ENCODE measurements at places on chromosomes 11 and 22.

GRCh38 chr11:6583584-6583983 is 19.8 kb downstream of the RRP8 start:
- no peak for DNase-seq

DNA sequence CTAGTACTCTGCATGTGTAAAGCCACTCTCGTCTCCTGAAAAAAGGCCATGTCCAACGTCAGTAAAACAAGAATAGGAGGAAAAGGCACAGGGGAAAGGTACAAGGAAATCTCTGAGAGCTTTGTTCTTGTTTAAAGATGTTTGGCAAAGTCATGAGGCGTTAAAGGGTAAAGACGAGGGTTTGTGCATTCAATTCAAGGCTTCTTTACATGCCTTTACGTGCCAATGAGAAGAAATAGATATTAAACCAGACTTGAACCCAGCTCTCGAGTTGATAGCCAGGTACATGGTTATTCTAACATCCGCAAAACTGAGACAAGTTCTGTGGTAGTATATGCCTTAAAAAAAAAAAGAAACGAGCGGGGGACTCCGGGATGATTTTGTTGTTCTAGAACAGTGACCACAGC is 704 bp upstream of the CFL1 start:
- DNase-seq, result no peak

DNA sequence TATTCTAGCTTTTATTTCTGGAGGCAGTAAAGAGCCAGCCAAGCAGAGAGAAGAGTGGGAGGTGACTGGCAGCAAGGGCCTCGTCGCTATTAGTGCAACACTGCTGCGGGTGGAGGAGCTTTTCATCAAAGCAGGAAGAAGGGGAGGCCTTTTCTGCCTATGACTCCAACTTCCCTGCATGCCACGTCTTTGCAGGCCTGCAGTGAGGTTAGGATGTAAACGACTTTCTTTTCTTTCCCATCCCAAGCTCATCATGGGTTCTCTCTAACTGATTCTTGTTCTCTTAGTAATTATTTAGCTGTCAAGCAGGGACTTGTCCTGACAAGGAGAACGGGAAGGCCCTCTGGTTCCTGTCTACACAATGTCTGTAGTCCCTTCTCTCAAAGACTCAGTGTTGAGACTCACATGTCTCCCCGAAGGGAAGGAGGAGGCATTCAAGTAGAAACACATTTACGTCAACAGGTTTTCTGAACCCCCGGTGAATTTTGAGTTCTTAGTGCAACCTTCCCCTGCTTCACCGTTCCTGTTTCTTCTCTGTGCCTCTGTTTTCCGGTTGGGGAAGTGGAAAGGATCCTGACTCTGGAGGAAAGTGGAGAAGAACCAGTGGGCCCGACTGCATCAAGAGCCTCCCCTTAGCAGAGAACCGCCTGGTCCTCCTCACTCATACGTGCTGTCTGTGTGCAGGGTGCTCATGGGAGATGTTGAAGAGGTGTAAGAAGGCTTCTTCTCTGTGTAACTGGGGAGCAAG is 56.9 kb downstream of the PACS1 start:
- DNase-seq, result peak; percentile 52

DNA sequence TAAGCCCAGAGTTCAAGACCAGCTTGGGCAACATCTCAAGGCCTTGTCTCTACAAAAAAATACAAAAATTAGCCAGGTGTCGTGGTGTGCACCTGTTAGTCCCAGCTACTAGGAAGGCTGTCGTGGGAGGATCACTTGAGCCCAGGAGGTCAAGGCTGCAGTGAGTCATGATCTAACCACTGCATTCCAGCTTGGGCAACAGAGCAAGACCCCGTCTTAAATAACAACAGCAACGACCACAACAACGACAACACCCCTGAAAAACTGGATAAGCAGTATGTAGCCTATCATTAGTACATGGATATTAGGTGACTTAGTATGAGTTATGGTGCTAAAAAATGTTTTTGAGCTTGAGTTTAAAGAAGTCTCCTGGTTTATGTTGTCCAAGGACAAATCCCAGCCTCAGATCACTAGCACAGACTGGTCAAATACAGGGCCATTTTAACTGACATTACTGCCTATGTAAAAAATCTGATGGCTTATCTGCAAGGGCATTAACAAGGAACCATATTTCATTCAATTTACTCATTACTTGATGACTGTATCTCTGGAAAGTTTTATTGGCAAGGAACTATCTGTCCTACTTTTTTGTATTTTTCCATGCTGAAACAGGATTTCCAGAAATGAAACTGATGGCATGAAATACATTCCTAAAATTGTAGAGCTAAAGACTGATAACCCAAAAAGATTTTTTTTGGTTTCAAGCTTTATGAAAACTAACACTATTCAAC is 23.4 kb downstream of the C2CD3 start:
- no peak for DNase-seq

- DNase-seq, result no peak
These were observed 93.2 kb upstream of the SYT13 start for GRCh38 chr11:45379162-45379863.

DNA sequence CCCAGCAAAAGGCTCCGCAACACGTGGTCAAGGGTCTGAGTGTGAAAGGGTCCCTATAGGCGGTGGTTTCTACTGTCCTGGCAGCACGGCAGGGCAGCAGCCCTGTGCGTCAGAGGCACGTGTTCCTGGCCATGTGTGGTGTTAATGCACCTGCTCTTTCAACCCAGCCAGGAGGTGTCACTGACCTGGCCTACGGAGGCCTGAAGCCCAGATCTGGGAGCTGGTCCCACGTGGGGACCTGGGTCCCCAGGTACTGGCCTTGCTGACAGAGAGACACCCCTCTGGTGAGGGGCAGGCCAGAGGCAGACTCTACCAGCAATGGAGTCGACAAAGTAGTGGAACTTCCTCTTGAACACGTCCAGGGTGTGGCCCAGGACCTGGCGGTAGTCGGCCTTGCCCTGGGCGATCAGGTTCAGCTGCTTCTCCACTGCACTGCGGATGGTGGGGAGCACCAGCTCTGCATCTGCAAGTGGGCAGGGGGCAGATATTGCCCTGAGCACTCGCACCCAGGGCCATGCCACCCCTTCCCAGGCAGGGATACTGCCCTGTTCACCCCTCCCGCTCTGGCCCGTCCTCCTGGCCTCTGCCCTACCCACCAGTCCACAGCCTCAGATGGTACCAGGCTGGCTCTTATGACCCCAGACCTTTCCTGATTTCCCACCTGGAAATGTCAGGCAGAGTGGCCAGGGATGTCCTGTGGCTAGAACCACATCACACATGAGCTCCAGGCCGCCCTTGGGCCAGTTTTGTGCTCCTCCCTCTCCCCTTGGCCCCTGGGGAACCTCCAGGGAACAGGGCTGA is 6.8 kb upstream of the PPM1F start:
- DNase-seq, result no peak

DNA sequence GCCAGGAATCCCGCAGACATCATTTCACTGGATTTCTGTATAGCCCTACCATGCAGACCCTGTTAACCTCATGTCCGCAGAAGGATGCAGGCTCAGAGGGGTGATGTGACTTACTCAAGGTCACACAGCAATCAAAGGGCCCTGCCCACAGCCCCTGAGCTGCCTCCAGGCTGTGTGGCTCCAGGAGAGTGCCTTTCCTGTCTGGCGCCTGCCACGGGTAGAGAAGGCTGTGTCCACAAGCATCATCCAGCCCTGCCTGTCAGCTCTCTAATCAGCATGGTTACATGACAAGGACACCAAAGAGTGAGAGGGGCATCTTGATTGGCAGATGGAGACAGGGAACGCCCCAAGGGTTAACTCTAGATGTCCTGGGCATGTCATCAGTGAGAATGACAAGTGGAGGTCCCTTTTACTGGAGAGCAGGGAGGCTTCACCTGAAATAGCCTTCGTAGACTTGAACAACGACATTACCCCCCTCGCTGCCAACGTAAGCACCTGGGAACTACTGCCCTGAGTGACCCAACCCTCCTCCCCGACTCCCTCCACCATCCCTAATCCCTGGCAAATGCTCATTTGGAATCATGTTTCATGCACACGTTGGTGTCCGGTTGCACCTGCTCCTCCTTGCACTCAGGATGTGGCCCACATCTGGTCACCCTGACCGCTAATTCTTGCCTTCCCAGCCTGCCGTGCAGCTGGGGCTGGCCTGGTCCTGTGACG is 6.9 kb downstream of the FGF19 start:
- no peak for DNase-seq

GRCh38 chr22:30422481-30423300 is 2.9 kb upstream of the MTFP1 start:
- peak; percentile 17 for DNase-seq

DNA sequence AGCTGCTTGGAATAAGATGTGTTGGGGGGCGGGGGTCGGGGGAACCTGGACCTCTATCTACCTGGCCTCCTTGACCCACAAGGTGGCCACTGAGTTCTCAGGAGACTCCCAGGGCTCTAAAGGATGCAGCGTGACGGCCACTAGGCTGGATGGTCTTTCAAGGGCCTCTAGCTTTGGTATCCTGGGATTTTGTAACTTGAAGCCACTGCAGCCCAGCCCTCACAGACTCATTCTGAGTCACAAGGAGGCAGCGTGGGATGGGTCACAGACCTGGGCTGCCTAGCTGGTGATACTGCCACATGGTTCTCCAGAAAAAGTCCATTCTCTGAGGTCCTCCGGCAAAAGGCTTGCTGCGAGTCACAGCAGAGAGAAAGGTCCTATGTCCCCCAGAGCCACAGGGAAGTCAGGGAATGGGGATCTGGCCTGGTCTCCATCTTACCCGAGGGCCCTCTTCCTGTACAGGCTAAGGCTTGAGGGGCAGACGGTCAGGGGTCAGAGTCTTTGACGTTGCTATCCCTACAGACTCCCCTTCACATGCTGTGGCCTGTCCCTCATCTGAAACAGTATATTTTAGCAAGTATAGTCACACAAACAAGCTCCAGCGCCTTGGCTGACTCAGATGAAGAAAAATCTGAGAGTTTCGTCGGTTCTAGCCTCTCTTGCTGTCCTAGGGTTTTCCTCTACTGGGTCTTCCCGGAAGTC is 52.4 kb downstream of the KCNC1 start:
- no peak for DNase-seq

DNA sequence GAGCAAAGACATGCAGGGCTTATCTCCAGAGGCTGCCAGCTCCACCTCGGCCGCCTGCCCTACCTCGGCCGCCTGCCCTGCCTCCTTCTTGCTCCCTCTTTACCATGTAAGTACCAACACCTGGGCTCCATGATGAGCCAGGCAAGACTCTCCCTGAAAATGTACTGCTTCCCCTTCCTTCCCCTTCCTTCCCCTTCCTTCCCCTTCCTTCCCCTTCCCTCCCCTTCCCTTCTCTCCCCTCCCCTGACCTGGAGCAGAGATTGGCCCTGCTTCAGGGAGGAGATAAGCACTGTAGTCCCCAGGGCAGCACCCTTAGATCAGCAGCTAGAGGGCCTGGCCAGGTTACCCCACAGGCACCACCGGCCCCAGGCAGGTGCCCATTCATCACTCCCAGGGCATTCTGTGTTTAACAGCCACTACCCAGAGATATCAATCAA is 25.4 kb upstream of the ADORA2A start:
- no peak for DNase-seq

GRCh38 chr22:48895831-48896765 is 931.6 kb downstream of the BRD1 start:
- no peak for DNase-seq

DNA sequence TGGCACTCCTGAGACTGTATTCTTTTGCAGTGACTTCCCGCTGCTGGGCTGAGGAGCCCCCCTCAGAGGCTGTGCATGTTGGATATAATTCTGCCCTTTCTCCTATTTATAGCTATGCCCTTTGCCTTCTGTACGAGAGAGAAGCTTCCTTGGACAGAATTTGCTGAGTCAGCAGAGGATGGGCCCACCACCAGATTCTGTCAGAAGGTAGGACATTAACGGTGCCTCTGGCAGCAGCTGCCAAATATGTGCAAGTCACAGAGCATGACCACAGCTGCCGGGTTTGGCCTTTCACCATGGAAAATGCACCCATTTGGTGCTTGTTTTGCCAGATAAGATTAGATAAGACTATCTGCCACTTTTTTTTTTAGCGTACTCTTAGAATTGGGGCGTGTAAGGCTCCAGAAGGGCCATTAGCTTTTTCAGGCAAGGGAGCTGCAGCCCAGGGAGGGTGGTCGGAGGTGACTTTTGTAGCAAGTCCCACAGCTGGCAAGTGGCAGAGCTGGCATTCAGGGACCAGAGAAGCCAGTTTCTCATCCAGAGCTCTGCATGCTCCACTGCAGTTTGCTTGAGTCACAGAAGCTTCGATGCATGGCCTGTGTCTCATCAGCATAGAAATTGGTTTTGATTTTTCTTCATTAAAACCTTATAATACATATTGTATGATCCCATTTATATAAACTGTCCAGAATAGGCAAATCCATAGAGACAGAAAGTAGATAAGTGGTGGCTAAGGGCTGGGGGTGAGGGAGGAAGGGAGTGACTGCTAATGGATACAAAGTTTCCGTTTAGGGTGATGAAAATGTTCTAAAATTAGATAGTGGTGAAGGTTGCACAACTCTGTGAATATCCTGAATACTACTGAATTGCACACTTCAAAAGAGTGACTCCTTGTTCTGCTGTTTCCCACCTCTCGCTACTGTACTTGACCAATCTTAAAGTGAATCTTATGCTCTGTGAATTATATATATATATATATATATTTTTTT is 15.8 kb downstream of the UPB1 start:
- no peak for DNase-seq

DNA sequence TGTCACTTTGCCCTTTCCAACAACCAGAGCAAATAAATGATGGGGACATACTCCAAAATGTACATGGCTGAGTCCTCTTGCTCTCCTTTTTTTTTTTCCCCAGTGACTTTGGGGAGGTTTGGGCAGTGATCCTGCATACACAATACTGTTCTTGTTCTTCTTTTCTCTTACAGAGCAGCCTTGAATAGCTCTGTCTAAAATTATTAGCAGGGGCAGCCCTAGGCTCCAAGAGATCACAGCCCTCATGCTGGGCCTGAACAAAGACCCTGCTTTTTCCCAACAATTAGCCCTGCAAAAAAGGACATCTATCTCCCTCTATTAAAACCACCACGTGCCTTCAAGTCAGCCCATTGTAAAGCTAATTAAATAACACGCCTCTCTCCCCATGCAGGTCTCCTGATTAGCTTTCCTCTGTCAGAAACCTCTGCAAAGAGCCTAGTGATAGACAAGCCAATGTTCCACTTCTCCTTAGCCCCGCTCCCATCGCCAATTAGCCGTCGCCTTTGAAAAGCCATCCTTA is 54.7 kb downstream of the ETS1 start:
- no peak for DNase-seq

GRCh38 chr11:36407356-36407755 is 102.7 kb downstream of the TRAF6 start:
- DNase-seq, result no peak

GRCh38 chr11:58742140-58742539 is 10.4 kb upstream of the GLYAT start:
- no peak for DNase-seq

- no peak for DNase-seq
These were observed 57.8 kb upstream of the FIBIN start for GRCh38 chr11:26936109-26936508.

- no peak for DNase-seq
These were observed 5.6 kb downstream of the TBX1 start for GRCh38 chr22:19766240-19766510.
